ENCODE measurements at places on chromosomes 11 and 22. TPM values are rescaled to one million over a fixed set of nuclear protein-coding genes. Genes with fewer than 3 reads are reported as not detected.

DNA sequence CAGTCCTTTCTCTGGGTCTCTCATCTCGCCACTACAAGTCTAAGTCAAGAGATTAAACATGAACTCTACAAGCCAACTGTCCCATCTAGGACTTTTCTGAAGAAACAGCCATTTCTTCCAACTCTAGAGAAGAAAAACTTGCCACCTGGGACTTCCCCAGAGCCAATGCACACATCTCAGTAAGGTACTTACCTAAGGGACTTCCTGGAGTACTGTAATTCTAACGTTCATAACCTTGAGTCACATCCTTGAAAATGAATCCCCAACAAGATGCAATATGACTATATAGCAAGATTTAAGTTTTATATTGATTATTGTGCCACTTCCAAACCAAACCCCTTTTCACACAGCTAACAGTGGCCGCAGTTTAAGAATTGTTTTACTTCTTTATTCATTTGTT, 11.9 kb upstream of the ISX start:
- H3K4me3 ChIP-seq, result no peak overlapping the region
- no peaks in the 10 kb centered on the region for H3K27me3 ChIP-seq
- H3K27ac ChIP-seq, result no peak overlapping the region
- no peak for DNase-seq
- H3K36me3 ChIP-seq, result no peaks in the 10 kb centered on the region

The YPEL4 gene
- 0.30 TPM for total RNA-seq

The KLHL22 gene
- total RNA-seq, result 49.2 TPM

The RTN4RL2 gene
- total RNA-seq, result not detected

- no peak for DNase-seq
- no peaks in the 10 kb centered on the region for H3K36me3 ChIP-seq
- no peaks in the 10 kb centered on the region for H3K27me3 ChIP-seq
- no peak overlapping the region for H3K27ac ChIP-seq
- H3K4me3 ChIP-seq, result no peak overlapping the region
- H3K4me1 ChIP-seq, result peaks cover 34% of the 10 kb centered on the region
Measured at GRCh38 chr11:120205596-120206161, 5.2 kb upstream of the OAF start.

The MMP11 gene
- total RNA-seq, result 4.8 TPM

DNA sequence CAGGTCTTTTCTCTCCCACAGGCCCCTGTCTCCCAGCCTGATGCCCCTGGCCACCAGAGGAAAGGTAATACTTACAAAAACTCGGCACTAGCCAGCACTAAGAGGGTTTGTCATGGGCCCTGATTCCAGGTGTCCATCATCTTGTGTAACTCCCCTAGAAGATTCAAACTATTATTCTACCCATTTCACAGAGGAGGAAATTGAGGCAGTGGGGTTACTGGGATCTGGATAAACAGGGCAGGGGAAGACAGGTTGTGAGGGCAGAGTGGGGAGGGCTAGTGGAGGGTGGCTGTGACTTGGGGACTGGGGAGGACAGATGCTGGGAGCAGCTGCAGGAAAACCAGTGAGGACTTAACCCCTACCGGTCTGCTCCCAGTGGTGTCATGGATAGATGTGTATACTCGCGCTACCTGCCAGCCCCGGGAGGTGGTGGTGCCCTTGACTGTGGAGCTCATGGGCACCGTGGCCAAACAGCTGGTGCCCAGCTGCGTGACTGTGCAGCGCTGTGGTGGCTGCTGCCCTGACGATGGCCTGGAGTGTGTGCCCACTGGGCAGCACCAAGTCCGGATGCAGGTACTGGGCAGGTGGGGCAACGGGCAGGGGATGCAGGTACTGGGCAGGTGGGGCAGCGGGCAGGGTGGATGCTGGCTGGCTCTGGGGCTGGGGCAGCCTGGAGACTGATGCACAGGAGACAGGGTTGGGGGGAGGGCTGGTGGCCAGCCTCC, 1.2 kb downstream of the VEGFB start:
- no peak overlapping the region for H3K4me3 ChIP-seq
- no peak for DNase-seq
- peaks cover 44% of the 10 kb centered on the region for H3K4me1 ChIP-seq
- no peaks in the 10 kb centered on the region for H3K27me3 ChIP-seq
- peak overlapping the region; percentile 94 for H3K27ac ChIP-seq
- H3K36me3 ChIP-seq, result no peaks in the 10 kb centered on the region

DNA sequence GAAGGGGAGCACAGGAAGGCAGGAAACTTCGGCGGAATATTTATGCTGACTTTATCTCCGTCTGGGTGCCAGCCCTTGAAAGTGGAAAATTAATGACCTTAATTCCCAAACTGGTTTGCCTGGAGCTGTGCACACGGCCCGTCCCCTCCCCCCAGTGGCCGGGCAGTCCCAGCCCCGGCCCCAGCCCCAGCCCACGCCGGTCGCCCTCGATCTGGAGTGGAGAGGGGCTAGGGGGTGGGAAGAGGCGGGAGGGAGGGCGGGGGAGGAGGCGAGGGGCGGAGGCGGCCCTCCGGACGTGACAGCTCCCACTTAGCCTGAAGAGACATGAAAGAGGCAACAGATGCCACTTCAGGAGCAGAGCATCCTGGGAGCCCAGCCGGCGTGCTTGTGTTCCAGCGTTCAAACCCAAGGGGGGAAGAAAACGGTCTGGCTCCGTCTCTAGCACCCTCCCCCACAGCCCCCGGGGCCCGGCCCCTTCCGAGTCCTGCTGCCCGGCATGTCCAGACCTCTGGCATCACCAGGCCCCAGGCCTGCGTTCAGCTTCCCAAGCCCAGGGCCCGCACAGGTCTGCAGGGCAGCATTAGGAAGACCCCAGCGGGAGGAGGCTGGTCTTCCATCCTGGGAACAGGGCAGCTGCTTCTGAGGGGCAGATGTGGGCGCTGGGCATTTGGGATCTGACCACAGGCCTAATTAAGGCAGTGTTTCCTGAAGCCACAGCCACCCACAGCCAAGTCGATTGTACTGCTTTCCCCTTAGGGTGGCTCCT, 20.0 kb upstream of the LMO1 start:
- no peak overlapping the region for H3K27ac ChIP-seq
- H3K4me1 ChIP-seq, result no peaks in the 10 kb centered on the region
- no peak for DNase-seq
- H3K27me3 ChIP-seq, result no peaks in the 10 kb centered on the region
- H3K36me3 ChIP-seq, result no peaks in the 10 kb centered on the region

The IRAG1 gene
- 5.9 TPM for total RNA-seq

GRCh38 chr11:74696500-74696899, 34.7 kb downstream of the CHRDL2 start:
- no peak for DNase-seq
- H3K4me1 ChIP-seq, result peaks cover 9% of the 10 kb centered on the region
- peak overlapping the region; percentile 84 for H3K27ac ChIP-seq
- H3K4me3 ChIP-seq, result no peak overlapping the region

GRCh38 chr11:85886089-85887056, 31.2 kb downstream of the CCDC83 start:
- H3K4me3 ChIP-seq, result no peak overlapping the region
- H3K4me1 ChIP-seq, result no peaks in the 10 kb centered on the region
- no peak for DNase-seq
- no peaks in the 10 kb centered on the region for H3K36me3 ChIP-seq

DNA sequence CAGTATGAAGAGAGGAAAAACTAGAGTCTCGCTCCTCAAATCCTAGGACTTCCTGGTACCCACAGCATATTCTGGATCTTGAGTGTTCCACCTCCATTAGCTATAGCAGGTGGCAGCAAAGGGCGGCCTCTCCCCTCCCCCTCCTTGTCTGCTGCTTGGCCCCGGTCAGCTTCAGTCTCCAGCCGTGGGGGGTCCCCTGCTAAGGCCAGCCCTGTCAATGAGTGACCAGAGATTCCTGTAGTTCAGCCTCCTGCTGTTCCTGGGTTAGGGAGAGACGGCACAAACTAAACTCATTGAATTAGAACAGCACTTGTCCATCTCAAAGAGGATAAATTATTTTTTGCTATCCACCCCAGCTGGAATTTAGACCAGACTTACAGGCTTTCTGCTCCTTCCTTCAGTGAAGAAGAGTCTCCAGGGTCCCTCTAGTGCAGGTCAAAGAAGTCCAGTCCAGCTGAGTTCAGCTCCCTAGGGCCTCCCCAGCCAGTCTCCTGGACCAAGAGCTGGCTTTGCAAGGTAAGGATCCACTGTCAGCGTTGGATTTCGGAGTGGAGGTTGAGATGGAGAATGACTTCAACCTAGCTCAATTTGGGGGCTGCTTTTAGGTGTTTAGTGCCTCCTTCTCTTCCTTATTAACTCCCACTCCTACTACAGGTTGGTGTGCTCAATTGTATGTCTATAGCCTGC, 1.1 kb upstream of the PHLDB1 start:
- H3K36me3 ChIP-seq, result no peaks in the 10 kb centered on the region
- H3K4me3 ChIP-seq, result no peak overlapping the region
- no peaks in the 10 kb centered on the region for H3K27me3 ChIP-seq
- DNase-seq, result no peak
- peaks cover 80% of the 10 kb centered on the region for H3K4me1 ChIP-seq

GRCh38 chr11:108886660-108887009, 221.8 kb downstream of the DDX10 start:
- no peak for DNase-seq
- H3K36me3 ChIP-seq, result no peaks in the 10 kb centered on the region
- H3K27ac ChIP-seq, result no peak overlapping the region
- no peak overlapping the region for H3K4me3 ChIP-seq
